ENCODE measurements at places on chromosomes 2 and 18.

- no peak for DNase-seq
Measured at GRCh38 chr2:133213651-133214050, 354.6 kb downstream of the NCKAP5 start.

DNA sequence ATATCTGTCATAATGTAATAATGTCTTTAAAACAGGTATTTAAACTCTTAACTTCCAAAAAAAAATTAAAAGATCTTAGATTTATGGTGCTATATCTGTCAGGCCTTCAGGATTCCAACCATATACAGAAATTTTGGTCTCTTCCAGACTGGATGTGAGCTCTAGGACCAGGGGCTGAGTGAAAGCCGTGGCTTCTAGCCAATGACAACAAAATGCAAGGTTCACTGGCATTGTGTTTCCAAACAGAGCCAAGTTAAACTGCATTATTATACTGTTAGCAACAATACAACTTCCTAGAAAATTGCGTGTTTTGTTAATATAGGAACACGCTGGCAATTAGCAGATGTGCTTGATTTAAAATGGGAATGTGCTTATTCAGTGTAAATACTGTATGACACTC is 809.8 kb upstream of the SOX11 start:
- DNase-seq = no peak

- DNase-seq = no peak
Measured at GRCh38 chr2:75928093-75928492, 217.4 kb upstream of the GCFC2 start.

GRCh38 chr2:113996671-113997594 is 107.0 kb downstream of the ACTR3 start:
- no peak for DNase-seq

DNA sequence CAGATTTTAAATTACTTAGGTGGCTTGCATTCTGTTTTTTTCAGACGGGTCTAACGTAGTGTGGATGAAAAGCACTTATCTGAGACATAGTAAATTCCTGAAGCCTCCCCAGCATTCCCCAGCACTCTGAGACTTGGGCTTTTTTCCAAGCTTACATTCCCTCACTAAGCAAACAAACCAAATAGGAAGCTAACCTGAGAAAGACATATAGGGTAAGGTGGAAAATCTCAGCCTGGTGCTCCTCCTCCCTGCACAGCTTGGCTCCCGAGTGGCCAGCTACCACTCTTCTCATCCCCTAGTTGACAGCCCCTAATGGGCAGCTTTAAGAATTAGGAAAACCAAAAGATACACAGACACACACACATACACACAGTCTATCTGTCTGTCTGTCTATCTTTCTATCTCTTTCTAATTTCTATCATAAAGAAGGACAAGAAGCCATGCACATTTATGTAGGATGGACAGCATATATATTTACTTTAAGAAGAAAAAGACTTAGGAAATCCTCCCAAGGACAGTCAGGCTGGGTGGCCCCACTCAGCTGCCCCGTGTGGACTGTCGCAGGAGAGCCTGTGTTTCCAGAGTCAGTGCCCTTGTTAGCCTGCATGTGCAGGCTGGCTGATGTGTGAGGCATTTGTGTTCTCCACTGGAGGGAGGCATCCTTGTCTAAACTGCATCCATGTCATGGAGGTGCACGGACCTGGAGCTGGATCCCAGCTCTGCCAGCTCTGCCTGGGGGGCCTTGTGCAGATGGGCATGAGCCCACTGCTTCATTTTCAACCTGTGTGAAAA is 8.2 kb downstream of the CNNM3 start:
- DNase-seq = no peak

GRCh38 chr2:47437287-47437686 is 34.3 kb downstream of the MSH2 start:
- DNase-seq = no peak

- DNase-seq = no peak
Measured at GRCh38 chr2:3466966-3467365, 52.4 kb downstream of the ADI1 start.

DNA sequence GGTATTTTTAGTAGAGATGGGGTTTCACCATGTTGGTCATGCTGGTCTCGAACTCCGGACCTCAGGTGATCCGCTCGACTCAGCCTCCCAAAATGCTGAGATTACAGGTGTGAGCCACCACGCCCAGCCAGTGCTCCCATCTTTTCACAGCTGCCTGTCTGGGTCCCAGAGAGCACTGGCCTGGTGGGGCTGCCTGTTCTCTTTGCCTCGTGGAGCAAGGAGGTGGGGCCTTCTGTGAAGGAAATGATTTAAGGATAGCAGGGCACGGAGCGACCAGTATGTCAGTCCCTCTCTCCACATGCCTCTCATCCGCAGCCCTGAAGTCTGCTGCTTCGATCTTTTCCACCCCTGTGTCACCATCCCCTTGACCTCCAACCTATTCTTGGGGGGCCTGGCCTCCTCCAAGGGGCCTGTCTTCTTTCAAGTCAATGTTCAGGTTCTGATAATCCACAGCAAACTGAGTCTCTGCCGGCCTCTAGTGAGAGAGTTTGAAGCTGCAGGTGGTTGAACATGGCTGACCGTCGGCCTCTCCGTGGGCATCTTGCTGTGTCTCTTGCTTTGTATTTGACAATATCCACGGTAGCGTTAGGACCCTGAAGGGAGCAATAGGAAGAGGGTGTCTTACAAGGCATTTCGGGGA is 28.2 kb upstream of the GIGYF2 start:
- DNase-seq = no peak

DNA sequence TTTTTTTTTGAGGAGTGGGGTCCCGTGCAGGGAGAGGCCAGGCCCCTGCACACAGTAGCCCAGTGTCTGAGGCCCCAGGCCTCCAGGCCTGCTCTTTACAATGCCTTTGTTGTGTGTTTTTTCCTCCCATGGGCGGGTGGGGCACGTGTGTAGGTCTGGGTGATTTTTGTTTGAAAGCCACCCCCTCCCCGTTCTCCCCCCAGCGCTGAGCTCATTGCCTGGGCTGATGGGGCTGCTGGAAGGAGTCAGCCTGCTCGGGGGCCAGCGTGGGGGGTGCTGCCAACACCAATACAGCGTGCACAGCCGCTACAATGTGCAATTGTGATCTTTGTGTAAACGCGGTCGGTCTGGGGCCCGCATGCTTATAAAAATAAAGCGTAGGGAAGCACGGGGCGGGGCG is 142.7 kb downstream of the DYSF start:
- DNase-seq = no peak

DNA sequence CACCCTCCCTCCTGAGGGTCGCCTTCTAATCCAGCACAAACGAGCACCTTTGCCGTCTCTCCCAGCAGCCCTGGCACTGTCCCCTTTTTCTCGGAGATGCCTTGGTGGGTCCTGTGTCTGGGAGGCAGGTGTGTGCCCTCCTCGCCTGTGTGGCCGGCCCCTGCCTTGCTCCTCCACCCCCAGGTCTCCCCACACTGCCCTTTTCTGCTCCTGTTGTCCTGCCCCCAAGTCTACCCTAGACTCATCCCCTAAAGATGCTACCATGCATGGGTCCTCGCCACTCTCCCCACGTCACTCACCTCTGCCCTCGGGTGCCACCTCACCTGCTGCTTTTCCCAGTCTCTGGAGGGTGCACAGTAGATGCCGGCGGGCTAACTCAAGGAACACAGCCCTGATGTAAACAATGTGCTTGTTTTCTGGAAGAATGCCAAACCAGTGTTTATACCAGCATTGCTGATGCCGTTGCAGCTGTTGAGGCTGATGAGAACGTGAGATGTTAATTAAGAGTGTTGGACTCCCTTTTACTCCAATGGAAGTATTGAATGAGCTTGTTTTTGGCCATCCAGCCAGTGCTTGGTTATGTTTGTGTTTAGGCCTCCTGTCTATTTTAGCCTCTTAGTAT is 223.1 kb downstream of the AGAP1 start:
- DNase-seq = no peak

DNA sequence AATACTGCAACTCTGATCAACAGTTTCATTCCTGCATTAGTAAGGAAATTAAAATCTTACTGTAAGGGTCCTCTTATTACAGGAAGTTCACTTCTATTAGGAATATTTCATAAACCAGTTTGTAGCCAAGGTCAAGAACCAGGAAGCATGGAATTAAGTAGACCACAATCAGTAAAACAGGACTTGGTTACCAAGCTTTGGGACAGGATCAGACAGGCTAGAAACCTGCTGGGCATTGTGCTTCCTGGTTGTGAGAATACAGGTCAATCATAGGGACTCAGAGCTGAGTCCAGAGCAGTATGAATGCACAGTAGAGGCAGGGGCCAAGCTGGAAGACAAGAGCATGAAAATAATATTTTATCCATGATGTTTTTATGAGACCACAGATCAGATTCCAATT is 248.0 kb downstream of the IKZF2 start:
- DNase-seq = no peak

- no peak for DNase-seq
Measured at GRCh38 chr2:124970030-124970429, 944.9 kb downstream of the CNTNAP5 start.

GRCh38 chr18:35941299-35941698 is 31.2 kb upstream of the RMP24 start:
- DNase-seq = no peak

GRCh38 chr2:103166456-103167324 is 404.9 kb downstream of the TMEM182 start:
- no peak for DNase-seq

DNA sequence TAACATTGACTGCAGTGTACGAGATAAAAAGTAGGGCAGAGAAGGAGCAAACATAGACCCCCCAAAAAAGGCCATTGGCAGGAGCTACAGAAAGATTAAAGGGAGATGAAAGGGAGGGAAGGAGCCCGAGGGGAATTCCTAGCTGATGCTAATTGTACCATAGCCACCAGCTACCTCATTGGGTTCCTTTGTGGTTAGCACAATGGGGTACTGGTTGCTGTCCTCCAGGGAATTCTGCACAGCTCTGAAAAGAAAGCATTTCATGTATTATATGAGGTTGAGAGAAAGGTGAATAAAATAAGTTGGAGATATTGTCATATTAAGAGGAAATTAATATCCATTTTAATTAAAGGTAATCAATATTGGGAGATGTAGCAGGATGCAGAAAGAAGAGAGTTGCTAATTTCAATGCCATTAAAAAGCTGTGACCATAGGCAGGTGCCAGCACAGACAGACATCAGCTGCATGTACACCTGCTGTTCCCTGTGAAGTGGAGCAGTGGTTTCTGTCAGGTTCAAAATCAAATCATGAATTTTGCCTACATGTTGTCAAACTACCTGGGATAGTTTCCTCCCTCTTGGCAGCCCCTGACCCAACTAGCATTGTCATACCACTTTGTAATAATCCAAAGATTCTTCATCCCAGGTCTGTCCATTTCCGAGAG is 185.4 kb upstream of the DLGAP1 start:
- no peak for DNase-seq

DNA sequence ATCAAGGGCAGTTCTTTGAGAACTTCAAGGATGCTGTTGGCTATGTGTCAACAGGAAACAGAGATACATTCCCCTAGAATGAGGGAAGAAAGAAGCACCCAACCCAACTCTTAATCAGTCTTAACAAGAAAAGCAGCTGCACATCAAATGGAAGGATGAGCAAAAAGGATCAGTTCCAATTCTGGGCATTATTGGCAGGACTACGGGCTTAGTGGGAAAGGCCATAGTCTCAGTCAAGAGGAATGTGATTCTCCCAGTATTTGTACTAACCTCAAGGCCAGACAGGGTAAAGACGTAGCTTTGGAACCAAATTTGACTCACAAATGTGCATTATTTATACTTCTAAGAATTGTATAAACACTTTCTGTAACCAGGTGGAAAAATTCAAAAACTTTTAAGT is 18.2 kb downstream of the BMP10 start:
- DNase-seq = no peak

- DNase-seq = no peak
Measured at GRCh38 chr18:63229971-63230370, 89.6 kb downstream of the BCL2 start.

DNA sequence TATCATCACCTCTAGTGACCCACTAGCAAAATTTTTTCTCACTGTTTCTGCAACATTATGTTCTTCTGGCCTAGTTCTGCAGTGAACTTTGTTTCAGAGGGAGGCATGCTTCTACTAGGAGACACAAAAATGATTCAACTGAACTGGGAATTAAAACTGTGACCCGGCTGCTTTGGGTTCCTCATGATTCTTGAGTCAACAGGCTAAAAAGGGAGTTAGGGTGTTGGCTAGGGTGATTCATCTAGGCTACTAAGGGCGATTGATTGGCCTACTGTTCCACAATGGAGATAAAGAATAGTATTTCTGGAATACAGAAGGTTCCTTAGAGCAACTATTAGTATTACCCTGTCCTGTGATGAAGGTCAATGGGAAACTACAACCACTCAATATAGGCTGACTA is 179.5 kb downstream of the PPP1R1C start:
- DNase-seq = no peak

DNA sequence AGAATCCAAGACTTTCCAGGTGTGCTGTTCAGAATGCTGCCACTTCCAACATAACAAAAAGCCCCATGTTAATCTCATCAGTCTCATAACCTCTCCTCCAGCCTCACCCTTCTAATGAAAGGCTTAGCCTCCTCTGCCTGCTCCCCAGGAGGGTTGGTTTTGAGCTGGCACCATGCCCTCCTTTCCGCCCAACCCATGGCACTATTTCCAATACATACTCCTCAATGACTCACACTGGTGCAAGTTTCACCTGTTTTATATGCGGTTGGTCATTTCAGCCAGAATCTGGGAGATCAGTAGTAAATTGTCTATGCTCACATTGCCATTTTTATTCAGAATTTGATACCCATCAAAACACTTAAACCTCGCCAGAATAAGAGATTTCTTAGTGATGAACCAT is 157.6 kb upstream of the NRP2 start:
- DNase-seq = no peak
